ENCODE measurements at places on chromosomes 11 and 22.

GRCh38 chr22:35128637-35129036 is 62.7 kb downstream of the ISX start:
- no peak for DNase-seq

GRCh38 chr11:44947114-44947513 is 3.6 kb downstream of the TP53I11 start:
- DNase-seq, result no peak

- DNase-seq, result no peak
These were observed 47.7 kb upstream of the GAB2 start for GRCh38 chr11:78465169-78465942.

- peak; percentile 86 for DNase-seq
These were observed 39.5 kb downstream of the TP53I11 start for GRCh38 chr11:44911029-44911814.

- DNase-seq, result no peak
These were observed 28.1 kb upstream of the PHF21A start for GRCh38 chr11:46149342-46149741.

- no peak for DNase-seq
These were observed 26.6 kb upstream of the MYRF start for GRCh38 chr11:61725781-61726231.

DNA sequence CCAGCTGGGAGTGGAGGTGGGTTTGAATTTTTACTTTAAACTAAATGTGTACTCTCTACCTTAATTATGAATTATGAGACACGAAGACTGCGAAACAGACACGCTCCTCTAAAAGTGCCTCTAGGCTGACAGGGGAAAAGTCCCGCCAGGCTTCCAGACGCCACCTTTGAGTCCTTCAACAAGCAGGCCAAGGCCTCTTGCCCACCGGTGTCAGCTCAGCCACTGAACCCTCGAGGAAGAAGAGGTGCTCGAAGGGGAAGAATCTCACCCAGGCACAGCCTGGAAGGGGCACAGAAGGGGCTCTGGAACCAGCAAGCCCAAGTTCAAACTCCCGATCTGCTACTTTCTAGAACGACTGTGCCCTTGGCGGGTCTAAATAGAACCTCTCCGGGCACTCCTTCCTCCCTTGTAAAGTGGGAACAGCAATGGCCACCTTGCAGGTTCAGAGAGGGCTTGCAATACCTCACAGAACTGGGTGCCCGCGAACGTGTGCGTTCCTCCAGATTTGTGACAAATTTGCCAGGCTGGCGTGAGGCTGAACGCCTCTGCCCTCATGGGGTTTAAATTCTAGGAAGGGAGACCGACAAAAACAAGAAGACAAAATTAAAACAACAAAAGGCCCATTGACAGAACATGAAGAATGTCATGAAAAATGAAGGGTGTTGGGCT is 158.5 kb upstream of the GRK3 start:
- no peak for DNase-seq

- DNase-seq, result no peak
These were observed 32.8 kb downstream of the C2CD3 start for GRCh38 chr11:74138021-74138420.

DNA sequence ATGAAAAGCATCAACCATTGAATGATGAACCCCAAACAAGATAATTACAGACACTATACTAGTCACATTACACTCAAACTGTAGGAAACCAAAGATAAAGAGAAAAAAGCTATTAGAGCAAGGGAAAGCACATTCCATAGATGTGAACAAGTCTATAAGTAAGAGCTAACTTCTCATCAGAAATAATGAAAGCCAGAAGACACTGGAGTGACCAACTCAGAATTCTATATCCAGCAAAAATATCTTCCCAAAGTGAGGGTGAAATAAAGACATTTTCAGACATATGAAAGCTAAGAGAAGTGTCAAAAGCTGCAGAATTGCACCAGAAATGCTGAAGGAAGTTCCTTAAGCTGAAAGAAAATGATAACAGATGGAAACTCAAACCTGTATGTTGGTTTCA is 17.3 kb downstream of the FCHSD2 start:
- DNase-seq, result no peak

GRCh38 chr22:38191731-38192474 is 9.9 kb upstream of the MAFF start:
- DNase-seq, result no peak

DNA sequence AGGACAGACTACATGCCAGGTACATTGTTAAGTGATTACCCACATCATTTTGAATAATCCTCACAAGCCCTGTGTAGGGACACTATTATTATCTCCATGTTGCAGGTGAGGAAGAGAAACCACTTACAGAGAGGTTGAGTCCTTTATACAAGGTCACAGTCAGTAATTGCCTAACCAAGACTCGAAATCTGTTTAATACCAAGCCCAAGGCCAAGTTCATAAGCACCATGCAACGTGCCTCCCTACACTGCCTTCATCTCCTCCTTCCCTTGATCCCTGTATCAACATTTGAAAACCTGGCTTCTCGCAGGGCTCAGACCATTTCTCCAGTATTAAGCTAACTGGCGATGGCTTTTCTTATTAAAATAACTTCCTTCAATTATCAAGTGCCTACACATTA is 41.7 kb upstream of the SEZ6L start:
- DNase-seq, result no peak

DNA sequence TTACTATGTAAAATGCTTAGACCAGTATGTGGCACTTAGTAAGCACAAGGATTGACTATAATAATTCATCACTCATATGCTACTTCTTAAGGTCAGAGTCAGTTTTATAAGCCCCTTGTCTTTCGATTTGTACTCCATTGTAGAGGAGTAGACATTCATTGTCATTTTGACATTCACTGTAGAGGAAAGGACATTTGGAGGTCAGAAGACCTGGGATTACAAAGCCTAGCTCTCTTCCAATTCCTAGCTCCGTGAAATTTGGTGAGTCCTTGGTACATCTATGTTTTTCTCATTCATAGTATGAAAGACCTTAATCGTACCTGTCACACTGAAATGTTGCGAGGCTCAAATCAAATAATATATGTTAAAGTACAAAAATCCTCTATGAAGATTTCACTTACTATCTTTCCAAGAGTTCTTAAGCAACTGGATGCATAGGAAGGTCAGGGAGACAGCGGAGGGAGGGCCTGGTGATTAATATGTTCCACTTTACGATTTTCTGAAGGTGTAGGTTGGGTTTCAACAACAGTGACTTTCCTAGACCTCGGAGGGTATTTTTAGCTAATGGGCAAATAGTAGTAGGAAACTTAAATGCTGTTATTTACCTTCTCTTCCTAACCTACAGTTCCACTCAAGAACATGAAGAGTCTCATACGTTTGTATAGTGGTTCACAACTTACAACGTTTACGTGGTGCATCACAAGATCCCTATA is 1.4 kb upstream of the EMSY start:
- peak; percentile 32 for DNase-seq

DNA sequence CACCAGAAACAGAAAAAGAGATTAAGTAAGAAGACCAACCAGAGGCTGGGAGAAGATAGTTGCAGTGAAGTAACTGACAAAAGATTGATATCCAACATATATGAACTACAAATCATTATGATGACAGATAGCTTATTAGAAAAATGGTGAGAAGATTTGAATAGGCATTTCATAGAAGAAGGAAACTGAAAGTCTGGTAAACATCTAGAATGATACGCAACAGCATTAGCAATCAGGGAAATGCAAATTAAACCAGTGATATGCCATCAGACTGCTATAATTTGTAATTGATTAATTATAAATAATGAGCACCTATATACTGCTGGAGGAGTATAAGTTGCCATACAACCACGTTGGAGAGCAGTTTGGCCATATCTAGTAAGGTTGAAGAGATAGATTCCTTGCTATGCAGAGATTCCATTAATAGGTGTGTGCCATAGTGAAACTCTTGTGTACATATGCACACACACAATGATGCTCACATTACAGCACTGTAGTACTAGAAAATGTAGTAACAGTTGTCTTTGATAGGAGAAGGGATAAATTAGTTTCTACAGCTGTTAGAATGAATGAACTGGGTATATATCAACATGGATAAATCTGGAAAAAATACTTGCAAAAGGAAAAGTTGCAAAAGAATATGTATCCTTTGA is 20.5 kb downstream of the RNF169 start:
- no peak for DNase-seq

- no peak for DNase-seq
These were observed 779.7 kb upstream of the LRRC4C start for GRCh38 chr11:42239188-42239587.

GRCh38 chr11:15106201-15106965 is 8.3 kb upstream of the INSC start:
- no peak for DNase-seq

DNA sequence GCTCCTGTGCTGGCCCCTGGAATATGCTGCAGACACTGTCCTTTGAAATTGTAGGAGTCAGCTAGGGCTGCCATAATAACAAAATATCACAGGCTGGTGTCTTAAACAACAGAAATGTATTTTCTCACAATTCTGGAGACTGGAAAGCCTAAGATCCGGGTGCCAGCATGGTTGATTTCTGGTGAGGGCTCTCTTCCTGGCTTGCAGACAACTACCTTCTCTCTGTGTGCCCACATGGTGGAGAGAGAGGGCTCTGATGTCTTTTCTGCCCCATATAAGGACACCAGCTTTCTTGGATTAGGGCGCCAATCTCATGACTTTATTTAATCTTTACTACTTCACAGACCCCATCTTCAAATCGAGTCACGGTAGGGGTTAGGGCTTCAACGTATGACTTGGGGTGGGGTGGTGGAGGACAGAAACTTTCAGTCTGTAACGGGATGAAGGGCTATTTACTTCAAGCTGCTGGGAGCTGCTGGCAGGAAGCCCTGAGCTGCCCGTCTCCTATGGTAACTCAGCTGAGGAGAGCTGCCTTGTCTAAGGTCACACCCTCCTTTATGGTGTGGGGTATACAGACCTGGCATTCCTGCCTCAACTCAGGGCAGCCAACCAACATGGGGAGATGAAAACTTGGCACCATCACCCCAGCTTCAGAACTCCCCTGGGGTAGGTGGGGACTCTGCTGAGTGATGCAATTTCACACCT is 142.9 kb upstream of the ZBED5 start:
- DNase-seq, result peak; percentile 6

DNA sequence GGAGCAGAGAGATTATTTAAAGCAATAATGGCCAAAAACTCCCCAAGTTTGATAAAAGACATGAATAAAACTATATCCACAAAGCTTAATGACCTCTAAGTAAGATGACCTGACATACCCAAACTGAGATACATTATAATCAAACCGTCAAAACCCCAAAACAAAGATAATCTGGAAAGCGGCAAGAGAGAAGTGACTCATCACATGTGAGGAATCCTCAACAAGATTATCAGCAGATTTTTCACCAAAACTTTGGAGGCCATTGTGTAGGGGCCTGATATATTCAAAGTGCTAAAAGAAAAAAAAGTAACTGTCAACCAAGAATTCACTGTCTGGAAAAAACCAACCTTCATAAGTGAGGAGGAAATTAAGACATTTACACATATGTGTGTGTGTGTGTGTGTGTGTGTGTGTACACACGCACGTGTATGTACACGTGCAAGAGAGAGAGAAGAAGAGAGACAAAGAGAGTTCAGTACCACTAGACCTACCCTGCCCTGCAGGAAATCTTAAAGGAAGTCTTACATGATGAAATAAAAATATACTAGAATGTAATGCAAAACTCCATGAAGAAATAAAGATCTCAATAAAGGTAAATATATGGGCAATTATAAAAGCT is 752.4 kb downstream of the NELL1 start:
- DNase-seq, result no peak

- DNase-seq, result peak; percentile 93
These were observed 2.5 kb downstream of the TCN2 start for GRCh38 chr22:30609260-30610185.

- DNase-seq, result no peak
These were observed 293.2 kb downstream of the NELL1 start for GRCh38 chr11:20962581-20962980.

DNA sequence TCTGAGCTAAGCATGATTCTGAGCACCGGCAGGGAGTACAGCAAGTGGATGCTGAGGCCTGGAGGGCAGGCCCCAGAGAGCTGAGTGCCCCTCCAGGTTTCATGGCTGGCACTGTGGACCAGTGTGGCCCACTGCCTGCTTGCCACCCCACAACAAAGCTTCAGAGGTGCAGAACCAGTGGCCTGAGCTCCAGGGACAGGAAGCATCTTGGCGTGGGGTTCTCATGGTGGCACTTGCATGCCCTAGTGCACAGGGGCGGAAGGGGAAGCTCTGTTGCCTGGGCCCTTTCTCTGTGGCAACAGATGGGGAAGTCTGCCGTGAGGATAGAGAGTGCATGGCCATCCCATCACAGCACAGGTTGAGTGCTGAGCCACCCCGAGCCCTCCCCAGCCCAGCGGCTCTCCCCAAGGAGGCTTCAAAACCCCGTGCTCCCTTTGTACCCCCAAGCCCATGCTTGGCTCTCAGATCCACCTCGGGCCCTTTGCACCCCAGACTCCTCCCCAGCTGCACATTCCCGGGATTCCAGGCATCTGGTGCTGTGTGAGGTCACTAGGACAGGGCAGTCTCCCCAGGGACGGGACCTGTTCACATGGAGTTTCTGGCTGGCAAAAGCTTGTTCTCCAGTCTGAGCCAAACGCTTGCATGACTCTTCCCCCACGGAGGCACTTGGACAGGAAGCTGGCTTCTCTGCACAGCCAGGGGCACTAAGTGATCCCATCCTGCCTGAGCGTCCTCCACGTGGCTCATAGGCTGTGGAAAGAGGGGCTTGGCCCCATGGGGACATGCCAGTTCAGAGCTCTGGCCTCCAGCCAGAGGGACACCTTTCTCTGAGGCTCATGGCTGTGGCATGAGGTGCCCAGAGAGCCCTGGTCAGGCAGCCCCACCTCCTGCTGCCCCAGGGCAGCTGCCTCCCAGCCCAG is 4.2 kb downstream of the SLC25A1 start:
- DNase-seq, result peak; percentile 56

GRCh38 chr22:30430933-30431332 is 5.4 kb downstream of the MTFP1 start:
- no peak for DNase-seq

DNA sequence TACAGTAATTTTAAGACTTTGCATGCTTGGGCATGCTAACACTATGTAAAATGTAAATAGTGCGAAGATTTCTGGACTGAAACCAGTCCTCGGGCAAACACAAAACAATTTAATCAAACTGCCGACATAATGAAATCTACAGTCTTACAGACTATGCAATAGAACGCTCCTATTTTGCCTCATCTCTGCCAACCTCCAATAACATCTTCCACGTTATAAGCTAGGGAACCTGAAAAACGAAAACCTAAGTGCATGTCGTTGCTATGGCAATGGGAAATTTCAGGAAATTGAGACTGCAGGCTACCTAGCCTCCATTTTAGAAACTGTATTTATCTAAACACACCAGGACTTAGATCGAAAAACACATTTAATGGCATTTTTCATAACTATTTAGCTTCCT is 1.1 kb downstream of the CSTF3 start:
- peak; percentile 56 for DNase-seq

DNA sequence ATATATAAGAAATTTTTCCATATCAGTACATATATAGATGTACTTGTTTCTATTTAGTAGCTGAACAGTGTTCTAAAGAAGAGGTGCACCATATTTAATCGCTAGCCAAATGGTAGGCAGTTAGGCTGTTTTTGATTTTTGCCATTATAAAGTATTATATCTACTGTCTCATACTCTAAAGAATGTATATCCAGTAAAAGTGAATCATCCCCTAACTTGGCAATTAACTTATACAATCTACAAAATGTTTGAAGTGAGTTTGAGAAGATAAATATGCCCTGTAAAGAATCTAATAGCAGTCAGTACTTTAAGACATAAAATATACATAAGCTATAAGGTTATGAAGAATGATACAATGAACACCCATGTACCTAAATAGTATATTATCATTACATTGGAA is 291.5 kb downstream of the SWAP70 start:
- no peak for DNase-seq

- no peak for DNase-seq
These were observed 929.0 kb upstream of the FAT3 start for GRCh38 chr11:91295591-91295990.

Data from NB4 (cell line).